ENCODE measurements at places on chromosomes 4 and X.

- peak; percentile 20 for DNase-seq
Measured at GRCh38 chrX:94600077-94600476, 926.1 kb downstream of the FAM133A start.

- DNase-seq, result no peak
Measured at GRCh38 chr4:128286474-128287058, 1.0 kb downstream of the PGRMC2 start.

DNA sequence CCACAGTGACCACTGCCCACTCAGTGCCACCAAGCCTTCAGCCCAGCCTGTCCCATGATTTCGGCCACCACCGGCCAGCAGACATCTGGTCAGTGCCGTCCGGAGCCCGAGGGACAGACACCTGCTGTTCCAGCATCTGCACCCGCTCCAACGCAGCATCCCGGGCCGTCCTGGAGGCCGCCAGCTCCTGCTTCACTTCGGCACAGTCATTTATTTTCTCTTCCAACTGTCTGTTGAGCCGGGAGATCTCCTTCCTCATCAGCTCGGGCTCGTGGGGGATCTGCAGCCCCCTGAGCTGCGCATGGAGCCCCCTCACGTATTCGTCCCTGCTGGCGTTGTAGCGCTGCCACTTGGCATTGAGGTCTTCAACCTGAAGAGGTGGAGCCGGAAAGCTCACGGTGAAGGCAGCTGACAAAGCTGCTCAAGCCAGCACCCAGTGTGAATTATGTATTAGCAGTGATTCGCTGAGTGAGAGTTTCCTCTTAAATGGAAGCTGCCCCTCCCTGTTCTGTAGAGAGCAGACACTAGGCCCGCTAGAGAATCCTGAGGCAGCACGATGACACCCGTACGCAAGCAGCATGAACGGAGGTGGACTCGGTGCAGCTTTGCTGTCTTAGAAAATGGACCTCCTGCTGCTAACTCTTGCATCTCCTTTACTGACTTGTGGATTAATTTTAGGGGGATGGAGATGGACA is 11.4 kb downstream of the TNIP2 start:
- no peak for DNase-seq

DNA sequence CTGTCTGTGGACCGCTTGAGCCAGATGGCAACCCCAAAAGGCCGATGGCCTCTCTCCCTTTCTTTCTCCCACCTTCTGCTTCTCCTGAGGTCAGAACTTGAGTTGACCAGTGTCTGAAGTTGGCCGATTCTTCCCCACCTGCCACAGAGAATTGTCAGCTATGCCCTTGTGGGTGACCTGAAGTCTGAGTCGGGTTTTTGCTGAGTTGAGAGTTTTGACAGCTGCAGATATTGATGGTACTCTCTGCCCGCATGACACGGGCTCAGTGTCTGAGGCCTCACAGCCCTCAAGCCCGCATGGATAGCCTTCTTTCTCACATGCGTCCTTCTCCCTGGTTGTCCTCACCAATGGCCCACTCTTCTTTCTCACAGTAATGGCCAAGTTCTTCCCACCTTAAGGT is 111.0 kb downstream of the EFNB1 start:
- DNase-seq, result no peak

- no peak for DNase-seq
Measured at GRCh38 chrX:131626681-131627296, 82.9 kb downstream of the OR13H1 start.

DNA sequence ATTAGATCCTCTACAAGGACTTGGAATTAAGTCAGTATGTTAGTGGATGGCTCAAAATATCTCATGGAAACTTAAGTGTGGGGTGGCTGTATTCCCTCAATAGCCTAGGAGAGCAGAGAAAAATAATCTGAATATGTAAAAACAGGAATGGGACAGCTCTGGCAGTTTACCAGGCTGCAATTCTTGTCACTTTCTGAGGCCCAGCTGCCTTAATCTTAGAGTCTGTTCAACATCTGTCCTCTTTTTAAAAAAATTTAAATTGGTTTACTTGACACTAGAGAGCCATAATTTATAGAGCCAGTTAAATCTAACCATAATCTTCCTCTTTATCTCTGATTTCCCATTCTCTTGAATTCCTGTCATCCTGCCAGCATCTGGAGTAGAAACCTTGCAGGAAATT is 109.2 kb upstream of the CXCL13 start:
- no peak for DNase-seq

DNA sequence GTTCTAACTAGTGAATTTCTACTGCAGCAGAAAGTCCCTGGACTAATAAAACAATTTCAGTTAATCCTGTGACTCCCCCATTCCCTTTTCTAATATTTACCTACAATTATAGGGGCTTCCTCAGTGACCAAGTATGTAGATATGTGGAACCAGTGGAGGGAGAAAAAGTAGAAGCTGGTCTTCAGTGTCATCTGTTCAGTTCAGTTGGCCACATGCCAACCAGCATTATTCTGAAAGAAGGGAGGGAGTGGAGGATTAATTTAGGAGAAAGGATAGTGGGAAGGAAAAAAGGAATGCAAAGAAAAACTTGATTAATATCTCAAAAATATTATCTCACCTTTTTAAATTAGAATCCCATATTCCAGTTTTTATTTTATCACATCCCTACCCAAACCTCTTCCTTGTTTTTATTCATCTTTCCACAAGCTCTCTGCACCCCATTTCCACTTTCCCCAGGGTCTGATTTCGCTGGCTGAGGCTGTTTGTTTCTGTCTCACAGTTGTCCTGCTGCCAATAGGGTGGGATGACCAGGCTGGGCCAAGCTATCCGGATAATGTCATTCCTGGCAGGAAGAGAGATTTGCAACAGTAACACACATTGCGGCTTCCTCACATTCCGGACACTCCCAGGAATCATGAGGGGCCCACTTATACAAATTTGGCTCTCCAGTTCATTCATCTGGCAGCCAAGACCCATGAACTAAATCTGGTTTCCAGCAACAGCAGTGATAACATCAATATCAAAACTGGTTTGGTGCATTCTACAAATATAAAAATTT is 24.6 kb upstream of the ANTXR2 start:
- no peak for DNase-seq

DNA sequence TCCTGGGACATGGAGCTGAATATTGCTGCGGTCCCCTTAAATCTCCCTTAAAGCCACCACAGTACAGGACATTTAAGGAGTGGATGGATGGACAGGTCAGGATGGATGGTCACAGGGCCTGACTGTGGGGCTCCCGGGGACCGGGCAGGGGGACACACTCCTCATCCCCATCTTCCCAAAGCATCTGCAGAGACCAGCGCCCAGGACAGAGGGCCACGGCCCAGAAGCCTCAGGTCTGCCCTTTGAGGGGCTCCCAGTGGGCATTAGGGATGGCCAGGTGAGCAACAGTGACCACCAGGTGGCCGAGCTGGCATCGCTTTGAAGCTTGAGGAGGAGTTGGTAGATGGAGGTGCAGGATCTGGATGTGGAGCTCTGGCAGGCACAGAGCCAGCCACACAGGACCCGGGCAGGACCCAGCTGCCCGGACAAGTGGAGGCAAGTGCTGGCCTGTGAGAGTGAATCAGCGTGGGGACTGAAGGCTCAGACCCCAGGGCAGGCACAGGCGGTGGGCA is 51.4 kb downstream of the ABLIM2 start:
- DNase-seq, result no peak

DNA sequence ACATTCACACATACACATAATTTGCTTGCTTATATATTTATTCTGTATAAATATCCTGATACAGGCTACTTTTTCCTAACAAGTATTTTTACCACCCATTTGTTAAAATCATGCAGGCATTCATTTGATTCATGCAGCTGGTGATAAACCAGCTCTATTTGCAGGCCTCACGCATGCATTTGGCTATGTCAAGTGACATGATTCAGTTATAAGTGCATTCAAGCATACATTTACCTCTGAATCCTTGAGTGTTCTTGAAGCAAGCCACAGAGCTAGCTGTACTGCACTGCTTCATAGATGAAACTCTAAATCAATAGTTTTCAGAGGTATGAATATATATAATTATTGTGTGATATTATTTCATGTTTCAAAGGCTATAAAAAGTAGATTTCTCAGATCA is 544.0 kb upstream of the AGA start:
- no peak for DNase-seq

DNA sequence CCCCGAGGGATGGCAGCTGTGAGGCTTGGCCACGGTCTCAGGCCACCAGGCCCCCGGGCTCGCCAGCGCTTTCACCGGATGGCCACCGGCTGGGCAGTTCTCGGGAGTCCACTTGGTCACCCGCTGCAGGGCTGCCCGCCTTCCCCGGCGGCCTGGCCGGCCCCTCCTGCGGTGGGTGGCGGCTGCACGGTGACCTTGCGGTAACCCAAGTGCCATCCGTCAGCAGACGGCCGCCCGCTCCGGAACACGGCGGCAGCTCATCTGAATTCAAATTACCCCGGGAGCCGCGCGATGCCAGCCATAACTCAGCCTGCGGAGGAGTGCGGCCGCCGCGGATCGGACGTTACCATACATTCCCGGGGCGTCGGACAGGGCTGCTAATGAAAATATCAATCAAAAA is 60.7 kb downstream of the FAM53A start:
- DNase-seq, result no peak

DNA sequence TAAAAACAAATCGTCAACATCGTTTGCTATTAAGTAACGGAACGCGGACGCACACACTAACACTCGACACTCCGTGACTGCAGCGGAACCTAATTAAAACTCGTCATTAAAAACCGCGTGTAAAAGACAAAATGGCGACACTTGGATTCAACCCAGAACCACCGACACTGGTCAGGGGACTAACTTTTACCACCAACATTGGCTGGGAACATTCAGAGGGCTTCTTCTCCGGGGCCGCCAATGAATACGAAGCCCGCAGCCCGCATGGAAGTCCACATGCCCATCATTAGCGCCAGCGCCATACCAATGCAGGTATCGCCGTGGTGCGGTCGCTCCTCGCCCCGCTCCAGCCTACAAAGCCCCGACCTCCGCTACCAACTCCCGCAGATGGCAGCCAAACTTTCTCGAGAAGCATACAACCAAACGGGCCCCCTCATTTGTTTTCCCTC is 498 bp downstream of the RBMX start:
- DNase-seq, result no peak

DNA sequence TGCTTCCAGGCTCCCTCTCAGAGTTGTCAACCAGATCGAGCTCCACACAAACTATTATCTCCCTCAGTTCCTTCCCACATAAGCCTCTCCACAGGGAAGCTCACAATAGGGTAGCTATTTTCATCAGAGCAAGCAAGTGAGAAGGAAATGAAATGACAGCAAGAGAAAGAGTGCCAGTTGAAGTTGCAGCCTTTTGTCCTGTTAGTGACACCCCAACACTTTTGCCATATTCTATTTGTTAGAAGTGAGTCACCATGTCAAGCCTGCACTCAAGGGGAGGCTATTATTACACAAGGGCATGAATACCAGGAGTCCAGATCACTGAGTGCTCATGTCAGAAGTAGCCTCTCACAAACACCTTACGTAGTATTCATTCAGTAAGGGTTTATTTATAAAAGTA is 266.3 kb upstream of the NOCT start:
- no peak for DNase-seq

DNA sequence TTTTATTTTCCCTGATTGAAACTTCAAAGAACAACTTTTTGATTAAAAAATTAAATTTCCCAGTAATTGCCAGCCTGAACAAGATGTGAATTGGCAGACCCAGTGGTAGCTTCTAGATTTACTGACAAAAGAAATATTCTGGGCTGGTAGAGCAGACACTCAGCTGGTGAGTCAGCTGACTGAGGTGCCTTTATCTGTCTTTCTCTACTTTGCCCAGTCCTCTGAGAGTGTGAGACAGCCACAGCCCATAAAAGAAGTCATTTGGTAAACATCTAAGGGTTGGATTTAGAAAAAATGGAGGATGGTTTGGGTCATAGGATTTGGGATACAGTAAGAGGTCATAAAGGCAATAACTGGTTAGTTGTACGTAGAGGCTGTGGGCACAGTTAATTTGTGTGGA is 54.5 kb downstream of the CCSER1 start:
- DNase-seq, result no peak

DNA sequence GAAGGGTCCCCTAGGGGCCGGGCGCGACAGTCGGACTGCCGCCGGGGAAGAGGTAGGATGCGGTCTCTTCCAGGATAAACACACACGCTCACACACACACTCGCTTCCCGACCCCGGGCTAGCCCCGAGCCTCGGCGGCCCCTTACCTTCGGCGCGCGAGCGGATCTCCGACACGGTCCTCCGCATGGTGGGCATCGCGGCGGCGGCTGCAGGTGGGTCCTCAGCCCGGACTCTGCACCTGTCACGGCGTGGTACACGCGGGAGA is 294 bp downstream of the ATP8A1 start:
- no peak for DNase-seq

GRCh38 chrX:38697461-38697860 is 103.8 kb upstream of the MID1IP1 start:
- no peak for DNase-seq

DNA sequence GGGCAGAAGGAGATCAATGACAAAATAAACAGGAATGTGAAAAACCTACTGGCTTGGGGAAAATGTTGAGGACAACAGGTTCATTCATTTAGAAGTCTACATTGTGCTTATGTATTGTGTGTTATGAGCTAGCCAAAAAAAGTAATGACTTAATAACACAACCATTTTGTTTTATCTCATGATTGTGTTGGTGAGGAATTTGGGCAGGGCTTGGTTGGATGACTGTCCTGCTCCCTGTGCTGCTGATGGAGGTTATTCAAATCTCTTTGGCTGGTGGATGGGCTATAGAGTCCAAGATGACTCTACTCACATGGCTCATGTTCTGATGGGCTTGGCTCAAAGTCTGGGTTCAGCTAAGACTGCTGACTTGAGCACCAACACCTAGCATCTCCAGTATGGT is 116.3 kb downstream of the HS3ST1 start:
- DNase-seq, result no peak

- no peak for DNase-seq
Measured at GRCh38 chr4:108926061-108926460, 163.2 kb upstream of the ETNPPL start.

GRCh38 chrX:12970691-12971202 is 4.2 kb upstream of the TMSB4X start:
- DNase-seq, result peak; percentile 45

- DNase-seq, result no peak
Measured at GRCh38 chrX:54180403-54180802, 2.7 kb downstream of the FAM120C start.

- DNase-seq, result no peak
Measured at GRCh38 chr4:8777320-8778196, 94.1 kb downstream of the HMX1 start.

DNA sequence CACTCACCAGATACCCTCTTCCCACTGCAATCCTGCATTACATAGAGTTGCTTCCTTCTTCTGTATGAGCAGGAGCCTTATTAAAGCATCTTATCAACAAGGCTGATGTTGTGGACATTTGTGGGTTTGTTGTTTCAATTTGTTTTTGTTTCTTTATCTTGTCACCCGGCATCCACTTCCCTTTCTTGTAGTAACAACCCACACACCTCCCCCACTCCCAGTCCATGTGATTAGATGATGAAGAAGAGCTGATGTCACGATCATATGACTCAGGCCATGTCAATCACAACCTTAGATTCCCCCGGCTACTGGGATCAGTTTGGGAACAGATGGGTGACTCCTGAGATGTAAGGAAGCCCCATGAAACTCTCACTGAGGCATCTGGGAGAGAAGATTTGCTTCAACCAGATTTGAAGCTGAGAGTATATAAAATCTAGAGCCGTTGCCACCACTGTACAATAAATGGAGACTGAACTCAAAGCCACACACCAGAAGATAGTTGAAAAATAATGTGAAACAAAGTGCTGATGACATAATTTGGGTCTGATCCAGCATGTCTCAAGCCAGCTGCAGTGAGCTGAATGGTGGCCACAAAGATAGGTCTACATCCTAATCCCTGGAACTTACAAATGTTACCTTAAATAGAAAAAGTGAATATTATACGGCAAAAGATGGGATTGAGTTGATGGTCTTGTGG is 34.1 kb upstream of the SRD5A3 start:
- no peak for DNase-seq
